Activated CD4-positive, alpha-beta T cell treated with anti-CD3 and anti-CD28 coated beads for 48 hours (primary cell): ENCODE measurements at places on chromosomes 2 and 18.
A peak's percentile ranks its signal among the peaks of the same experiment; 100 is the strongest.

- no peak for DNase-seq
These were observed 1024.2 kb upstream of the ACVR2A start for GRCh38 chr2:146820672-146821071.

GRCh38 chr2:3959372-3959771 is 256.0 kb downstream of the DCDC2C start:
- DNase-seq: peak; percentile 6

DNA sequence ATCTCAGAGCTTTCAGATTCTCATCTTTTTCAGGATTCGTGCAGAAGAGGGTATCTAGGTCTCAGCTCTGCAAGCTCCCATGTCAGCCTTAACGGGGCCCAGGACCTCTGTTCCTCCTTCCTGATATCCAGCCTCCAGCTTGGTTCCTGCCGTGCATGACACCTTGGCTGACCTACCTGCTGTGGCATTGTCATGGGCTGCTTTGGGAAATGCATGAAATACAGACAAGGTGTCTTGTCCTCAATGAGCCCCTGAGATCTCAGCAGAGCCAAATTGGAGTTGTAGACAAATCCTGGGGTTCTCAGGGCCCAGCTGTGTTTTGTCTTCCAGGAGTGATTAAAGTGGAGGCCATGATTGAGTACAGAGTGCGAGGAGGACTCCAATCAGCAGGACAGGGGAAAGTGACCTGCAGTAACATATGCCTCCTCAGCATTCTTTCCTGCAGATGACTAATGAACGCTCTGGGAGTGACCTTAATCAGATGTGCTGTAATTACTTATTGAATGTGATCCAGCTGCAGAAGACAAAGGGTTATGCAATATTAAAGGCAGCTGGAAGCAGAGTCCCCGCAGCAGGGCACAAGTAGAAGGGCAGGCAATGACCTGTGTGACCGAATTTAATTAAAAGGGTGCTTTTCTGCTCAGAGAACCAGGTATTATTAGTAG is 141.1 kb downstream of the CCBE1 start:
- DNase-seq: no peak

GRCh38 chr18:74264303-74265020 is 27.3 kb downstream of the CYB5A start:
- peak; percentile 30 for DNase-seq

GRCh38 chr2:100832885-100833284 is 12.9 kb downstream of the NPAS2 start:
- DNase-seq: no peak

- DNase-seq: no peak
These were observed 68.1 kb downstream of the PARD6G start for GRCh38 chr18:80178935-80179818.

DNA sequence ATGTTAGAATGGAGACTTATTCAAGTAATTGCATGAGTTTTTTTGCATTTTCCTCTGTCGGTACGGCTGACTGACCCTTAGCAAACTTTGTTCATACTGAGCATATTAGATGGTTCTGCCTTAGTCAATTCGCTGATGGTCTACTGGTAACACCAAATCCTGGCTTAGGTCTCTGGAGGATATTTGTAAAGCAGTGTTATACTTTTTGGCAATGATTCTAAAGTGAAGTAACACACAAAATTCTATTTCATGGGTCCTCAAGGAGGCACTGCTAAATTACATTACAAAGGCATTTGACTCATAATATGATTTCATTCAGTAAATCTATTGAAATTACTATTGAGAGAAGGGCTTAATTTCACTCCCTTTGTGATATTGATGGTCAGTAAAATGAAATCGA is 246.8 kb upstream of the RASGRP3 start:
- DNase-seq: no peak

DNA sequence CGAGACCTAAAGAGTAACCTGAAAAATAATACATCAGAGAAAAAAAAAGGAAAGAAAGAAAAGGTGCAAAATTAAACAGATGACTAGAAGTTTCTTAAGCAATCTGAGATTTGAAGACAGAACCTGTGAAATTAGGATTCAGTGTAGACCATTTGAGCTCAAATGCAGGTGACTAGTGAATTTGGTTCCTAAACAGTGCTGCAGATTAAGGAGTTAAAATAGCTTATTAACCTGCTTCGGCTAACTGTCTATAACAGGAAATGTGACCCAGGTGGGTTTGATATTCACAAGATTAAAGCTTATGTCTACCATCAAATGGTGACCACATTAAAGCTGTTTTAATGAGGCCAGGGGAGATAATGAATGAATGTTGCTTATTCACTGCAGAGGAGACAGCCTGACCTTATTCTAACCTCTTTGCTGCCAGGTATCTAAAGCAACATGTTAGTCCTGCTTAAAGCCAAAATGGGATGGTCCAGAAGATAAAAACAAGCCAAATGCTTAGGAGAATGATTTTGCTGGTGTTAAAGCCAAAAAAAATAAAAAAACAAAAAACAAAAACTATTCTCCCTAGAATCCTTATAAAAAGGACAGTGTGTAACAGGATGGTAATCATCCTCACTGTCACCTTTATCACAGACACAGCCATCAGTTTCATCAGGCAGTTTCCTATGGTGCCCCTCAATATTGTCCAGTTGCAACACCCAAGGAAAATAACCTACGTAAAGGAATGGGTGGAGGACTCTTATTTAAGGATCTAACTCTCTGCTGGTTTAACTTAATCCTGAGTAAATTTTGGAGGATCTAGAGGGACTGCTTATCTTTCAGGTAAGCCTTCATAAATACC is 769.0 kb upstream of the ZEB2 start:
- DNase-seq: no peak

DNA sequence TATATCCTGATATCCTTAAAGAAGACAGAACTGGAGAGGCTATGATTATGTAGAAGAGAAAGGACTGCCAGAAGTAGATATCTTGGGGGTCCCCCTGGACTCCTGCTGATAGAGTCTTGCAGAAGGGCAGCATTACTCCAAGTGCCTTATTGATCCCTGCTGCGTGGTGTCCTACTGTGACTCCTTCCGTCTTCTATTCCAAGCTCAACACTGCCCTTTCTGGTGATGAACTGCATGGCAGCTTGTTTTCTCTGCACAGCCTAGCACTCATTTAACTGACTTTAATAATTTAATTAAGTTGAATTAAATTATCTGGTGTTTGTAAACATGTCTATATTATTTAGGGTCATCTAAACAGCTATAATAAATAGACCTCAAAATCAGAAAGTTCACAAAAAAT is 194.1 kb upstream of the DSEL start:
- DNase-seq: no peak

GRCh38 chr2:70613521-70613920 is 59.9 kb upstream of the TGFA start:
- no peak for DNase-seq
